ENCODE measurements at places on chromosomes 13 and 19.

DNA sequence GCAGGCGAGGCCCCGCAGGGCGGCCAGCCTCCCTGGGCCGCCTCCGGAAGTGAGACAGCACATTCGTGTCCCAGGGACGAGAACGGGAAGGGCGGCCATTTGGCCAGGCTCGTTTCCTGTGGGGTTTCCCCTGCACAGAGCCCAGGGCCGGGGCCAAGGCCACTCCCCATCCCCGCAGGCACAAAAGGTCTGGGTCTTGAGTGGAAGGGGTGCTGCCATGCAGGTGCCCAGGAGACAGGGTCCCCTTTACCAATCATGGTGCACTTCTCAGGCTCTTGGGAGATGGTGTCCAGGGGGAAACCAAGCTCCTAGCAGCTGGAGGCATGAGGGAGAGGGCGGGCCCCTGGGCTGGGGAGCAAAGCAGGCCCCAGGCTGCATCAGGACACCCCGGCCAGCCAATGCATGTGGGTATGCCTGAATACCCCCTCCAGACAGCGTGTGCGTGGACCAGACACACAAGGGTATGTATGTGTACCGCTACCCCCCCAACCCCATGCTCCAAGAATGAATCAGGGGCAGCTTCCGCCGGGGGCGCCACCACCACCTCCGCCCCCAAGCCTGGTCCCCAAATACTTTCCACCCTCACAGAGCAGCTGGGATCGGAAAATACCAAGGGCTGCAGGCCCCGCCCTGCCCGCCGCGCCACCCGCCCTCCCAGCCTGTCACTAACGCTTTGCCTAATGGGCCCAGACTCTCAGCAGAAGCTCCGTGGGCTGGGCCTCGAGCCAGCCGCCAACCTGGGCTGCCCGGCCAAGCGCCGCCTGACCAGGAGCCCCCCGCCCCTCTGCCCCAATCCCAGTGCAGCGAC is 37.6 kb upstream of the NANOS3 start:
- peak; percentile 67 for DNase-seq

GRCh38 chr13:49777746-49778614 is 14.5 kb downstream of the KPNA3 start:
- DNase-seq = no peak

- DNase-seq = peak; percentile 38
These were observed 593 bp downstream of the ATP8B3 start for GRCh38 chr19:1811472-1811894.

GRCh38 chr19:10009714-10010224 is 535 bp downstream of the COL5A3 start:
- DNase-seq = no peak

DNA sequence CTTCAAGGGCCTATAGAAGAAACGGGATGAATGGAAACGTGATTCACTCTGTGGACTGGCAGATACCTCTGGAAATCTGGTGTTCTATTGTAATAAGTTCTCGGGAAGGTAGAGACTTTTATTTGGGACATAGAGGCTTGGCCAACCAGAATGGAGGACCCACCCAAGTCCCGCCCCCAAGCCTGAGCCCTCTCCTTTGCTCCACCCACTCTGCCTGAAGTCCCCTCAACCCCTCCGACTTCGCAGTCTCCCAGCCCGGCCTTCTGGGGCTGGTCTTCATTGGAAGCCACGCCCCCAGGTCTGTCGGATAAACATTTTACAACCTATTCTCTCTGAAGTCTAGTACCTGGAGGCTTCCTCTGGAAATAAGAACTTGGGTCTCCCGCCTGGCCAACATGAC is 16.9 kb downstream of the FBXL12 start:
- no peak for DNase-seq

- DNase-seq = no peak
These were observed 115.3 kb upstream of the C1QTNF9B start for GRCh38 chr13:24012648-24013047.

DNA sequence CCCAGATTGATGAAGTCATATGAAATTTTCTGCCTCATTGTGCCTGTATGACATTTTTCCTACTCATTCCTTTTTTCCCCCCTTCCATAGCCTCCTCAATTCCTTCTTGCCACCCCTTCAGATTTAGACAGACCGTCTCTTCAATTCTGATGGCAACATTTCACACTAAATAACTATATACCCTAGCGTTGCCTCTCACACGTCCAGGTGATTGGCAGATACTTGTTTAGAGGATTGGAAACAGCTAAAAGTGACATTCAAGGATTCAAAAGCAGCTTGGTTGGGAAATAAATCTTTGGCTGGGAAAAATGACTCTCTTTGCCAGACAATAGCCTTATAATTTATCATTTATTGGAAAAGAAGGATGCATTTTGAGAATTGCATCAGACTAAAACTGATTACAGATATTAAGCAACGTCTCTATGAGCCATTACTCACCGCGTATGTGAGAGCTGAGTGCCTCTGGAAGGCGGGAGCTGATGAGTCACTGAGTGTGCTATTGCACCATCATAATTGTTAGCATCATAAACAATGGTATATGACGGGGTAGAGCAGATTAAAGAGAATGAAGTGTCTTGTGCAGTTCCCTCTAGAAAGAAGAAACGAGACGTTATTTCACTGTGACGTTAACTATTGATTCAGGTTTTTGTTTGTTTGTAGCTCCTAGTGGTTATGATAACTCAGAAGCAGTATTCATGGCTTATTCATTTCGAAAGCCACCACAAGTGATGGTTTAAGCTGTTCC is 61.1 kb upstream of the FAM216B start:
- peak; percentile 37 for DNase-seq

- DNase-seq = no peak
These were observed at the start of gene FPR3 for GRCh38 chr19:51794885-51795490. TSS of gene FPR3 (plus strand) at chr19:51795157. CDS start at chr19:51823749, 28,592 bp downstream.

GRCh38 chr19:11505504-11506100 is at the start of gene ZNF653:
TSS of gene ZNF653 (minus strand) at chr19:11505839. CDS start at chr19:11505786, 53 bp downstream.
- peak; percentile 95 for DNase-seq

GRCh38 chr19:19211499-19212420 is at the start of gene NCAN:
TSS of gene NCAN (plus strand) at chr19:19211958. CDS start at chr19:19216954, 4,996 bp downstream.
- no peak for DNase-seq

- no peak for DNase-seq
These were observed 31.3 kb downstream of the MTUS2 start for GRCh38 chr13:28851422-28851821.

DNA sequence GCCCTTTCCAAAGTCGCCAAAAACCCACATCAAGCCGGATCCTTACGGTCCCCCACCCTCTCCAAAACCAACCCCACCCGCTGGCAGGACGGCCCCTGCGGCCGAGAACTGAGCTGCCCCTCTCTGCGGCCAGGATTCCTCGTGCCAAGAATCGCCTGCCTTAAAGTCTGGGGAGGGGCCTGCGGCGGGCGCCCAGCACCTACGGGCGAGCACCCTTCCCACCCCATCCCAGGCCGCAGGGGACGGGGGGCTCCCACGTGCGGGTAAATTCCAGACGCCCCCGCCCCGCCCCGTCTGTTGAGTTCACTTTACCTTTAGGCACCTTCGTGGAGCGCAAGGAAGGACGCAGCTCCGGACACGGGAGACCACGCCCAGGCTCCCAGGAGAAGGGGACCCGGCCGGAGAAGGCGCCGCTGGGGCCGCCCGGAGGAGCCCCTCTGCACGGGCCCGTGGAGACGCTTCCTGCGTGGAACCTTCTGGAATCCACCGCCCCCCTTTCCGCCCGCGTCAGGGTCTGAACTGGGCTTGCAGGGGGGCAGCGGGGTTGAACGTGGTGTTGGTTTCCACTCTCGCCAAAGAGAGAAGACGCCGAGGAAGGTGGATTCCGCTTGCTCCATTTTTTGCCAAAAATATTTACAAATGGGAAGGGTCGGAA is 22.8 kb downstream of the ONECUT3 start:
- no peak for DNase-seq

DNA sequence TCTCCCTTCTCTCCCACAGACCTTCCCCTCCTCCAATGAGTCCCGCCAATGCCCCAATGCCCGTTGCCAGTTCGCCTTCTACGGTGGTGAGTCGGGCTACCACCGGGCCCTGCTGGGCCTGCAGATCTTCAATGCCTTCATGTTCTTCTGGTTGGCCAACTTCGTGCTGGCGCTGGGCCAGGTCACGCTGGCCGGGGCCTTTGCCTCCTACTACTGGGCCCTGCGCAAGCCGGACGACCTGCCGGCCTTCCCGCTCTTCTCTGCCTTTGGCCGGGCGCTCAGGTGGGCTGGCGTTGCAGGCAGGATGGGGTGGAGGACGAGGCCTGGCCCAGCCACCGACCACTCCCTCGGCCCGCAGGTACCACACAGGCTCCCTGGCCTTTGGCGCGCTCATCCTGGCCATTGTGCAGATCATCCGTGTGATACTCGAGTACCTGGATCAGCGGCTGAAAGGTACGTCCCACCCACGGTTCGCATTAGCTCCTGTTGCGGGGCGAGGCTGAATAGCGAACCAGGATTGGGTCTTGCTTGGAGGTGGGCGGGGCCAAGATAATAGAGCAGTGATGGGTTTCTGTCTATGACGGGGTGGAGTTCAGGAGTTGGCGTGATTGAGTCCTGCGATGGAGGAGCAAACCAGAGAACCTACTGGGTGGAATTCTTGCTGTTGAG is 11.1 kb downstream of the SLC44A2 start:
- DNase-seq = no peak

DNA sequence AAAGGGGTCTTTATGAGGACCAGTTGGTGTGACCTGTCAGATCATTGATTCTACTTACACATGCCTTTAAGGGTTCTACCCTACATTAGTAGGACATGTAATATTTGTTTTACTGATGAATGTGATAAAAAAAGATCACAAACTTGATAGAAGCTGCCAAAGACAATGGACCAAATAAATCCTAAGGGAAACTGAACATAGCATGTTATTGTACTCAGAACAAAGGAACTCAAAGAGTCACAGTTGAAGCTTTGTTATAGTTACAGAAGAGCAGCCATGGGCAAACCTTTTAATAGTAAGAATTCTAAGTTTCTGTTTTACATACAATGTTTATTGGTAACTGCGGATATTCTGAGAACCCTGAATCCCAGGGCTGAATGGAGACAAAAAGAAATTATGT is 780.1 kb downstream of the SLITRK6 start:
- no peak for DNase-seq

GRCh38 chr19:17282488-17283125 is 906 bp downstream of the ANKLE1 start:
- peak; percentile 72 for DNase-seq

- DNase-seq = peak; percentile 45
These were observed 64.4 kb upstream of the NPAS1 start for GRCh38 chr19:46954993-46955812.

DNA sequence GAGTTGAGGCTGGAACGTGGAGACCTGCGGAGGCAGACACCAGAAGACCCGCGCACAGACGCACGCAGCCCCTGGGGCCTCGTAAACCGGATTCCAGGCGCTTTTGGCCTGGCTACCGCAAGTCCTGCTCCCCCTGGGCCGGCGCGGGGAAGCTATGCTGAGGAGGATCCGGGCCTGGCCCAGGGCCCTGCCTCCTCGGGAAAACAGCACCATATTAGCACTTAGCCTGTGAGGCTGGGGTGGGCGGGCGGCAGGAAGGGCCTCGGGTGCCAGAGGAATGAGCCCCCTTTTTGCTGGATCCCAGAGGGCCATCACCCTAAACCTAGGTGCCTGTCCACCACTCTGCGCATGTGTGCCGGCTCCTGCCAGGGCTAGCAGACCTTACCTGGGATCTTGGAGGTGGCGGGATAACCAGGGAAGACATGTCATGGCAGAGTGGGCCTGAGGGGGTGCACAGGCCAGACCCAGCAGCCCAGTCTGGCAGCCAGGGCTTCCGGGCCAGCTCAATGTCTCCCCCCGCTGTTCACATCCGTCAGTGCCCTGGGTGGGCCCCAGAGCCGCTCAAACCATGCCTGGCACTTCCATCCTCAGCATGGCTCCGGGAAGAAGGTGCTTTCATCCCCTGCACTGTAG is 7.3 kb downstream of the ELOF1 start:
- no peak for DNase-seq

GRCh38 chr13:93398167-93399035 is 171.8 kb downstream of the GPC6 start:
- no peak for DNase-seq

DNA sequence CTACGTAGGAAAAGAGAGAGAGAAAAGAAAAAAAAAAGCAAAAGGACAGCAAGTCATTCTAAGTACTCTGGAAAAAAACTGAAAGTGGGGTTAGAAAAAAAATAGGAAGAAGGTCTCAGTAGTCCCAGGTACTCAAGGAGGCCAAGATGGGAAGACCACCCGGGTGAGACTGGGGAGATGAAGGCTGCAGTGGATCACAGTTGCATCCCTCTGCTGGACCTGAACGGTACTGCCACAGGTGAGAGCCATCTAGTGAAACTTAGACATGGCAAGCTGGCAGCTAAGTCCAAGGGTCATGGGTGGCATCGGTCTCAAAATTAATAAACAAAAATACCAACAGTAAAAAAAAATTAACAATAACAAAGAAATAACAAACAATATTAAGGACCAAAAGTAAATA is 41.0 kb upstream of the ZNF91 start:
- no peak for DNase-seq

GRCh38 chr19:752652-753517 is 2.0 kb downstream of the MISP start:
- DNase-seq = peak; percentile 99

- no peak for DNase-seq
These were observed 55.5 kb downstream of the EDNRB start for GRCh38 chr13:77863144-77863543.

- DNase-seq = no peak
These were observed 20.1 kb upstream of the MYO16 start for GRCh38 chr13:108609353-108609752.

- DNase-seq = no peak
These were observed 111.0 kb upstream of the KL start for GRCh38 chr13:32905063-32905863.

GRCh38 chr19:43499042-43499441 is 5.5 kb downstream of the PHLDB3 start:
- DNase-seq = peak; percentile 73

GRCh38 chr13:98484289-98485219 is 92.4 kb downstream of the STK24 start:
- peak; percentile 95 for DNase-seq

DNA sequence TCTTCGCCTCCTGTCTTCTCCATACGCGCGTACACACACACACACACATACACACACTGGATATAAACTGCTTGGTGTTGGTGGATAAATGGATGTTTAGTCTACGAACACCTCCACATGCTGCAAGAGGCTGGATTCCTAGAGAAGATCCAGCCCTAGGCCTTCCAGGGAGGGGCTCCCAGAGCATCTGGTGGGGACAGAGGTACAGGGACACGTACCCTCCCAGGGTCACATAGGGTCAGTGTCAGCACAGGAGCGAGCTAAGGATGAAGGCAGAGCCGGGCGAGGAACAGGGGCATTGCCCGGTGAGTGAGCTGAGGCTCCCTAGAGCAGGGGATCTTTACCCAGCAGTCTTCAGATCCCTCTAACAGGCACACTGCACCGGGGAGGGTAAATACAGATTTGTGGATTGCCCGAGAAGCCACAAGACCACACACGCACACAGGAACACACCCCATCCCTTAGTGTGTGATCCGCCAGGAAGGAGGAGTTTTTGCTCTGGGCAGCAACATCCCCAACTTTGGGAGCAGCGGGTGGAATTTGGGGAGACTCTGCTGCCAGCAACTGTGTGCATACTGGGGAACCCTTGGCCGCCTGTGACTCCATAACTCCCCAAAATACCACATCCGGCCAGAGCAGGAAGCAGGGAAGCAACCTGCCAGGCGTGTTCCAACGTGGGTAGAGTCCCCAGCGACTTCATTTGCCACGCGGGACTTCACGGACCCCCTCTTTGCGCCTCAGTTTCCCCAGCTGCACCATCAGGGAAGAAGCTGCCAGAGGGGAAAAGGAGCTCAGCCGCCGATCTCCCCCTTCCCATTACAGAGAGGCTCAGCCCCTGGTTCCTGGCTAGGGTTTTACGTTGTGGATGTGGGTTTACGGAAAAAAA is 5.8 kb upstream of the TLE2 start:
- no peak for DNase-seq

Measured in large intestine (tissue), 12 donors.